ENCODE measurements at places on chromosomes 2 and 18.

DNA sequence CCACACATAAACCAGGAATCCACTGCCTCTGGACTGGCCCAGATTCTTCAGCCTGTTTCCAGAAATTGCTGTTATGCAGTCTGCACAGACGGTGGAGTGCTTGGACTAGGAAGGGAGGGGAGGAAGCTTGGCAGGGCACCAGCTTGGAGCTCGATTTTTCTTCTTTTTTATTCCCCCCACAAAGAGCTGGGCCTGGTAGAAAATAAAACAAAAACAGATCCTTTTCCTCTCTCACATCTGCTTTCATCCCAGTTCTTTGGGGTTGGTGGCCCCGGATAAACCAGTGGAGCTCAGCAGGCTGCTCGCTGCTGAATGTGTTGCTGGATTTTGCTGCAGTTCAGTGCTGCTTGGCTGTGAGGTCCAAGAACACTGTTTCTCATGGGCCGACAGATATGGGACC, 16.0 kb downstream of the LRRTM1 start:
- no peaks in the 10 kb centered on the region for H3K36me3 ChIP-seq
- H3K27ac ChIP-seq, result no peak overlapping the region
- H3K4me3 ChIP-seq, result no peak overlapping the region
- DNase-seq, result no peak
- no peaks in the 10 kb centered on the region for H3K27me3 ChIP-seq

- no peaks in the 10 kb centered on the region for H3K4me1 ChIP-seq
- H3K27me3 ChIP-seq, result no peaks in the 10 kb centered on the region
- H3K4me3 ChIP-seq, result no peak overlapping the region
- DNase-seq, result no peak
- H3K27ac ChIP-seq, result no peak overlapping the region
These were observed 81.4 kb upstream of the VRK2 start for GRCh38 chr2:57965219-57965618.

GRCh38 chr2:26346454-26347053, at the start of gene ADGRF3:
Gene ADGRF3 (minus strand): TSS chr2:26346789. CDS start chr2:26346234, 555 bp downstream.
- DNase-seq, result peak; percentile 77
- H3K36me3 ChIP-seq, result peaks cover 54% of the 10 kb centered on the region
- H3K27me3 ChIP-seq, result no peaks in the 10 kb centered on the region
- peak within 1 kb of the TSS; percentile 96 for H3K4me3 ChIP-seq

DNA sequence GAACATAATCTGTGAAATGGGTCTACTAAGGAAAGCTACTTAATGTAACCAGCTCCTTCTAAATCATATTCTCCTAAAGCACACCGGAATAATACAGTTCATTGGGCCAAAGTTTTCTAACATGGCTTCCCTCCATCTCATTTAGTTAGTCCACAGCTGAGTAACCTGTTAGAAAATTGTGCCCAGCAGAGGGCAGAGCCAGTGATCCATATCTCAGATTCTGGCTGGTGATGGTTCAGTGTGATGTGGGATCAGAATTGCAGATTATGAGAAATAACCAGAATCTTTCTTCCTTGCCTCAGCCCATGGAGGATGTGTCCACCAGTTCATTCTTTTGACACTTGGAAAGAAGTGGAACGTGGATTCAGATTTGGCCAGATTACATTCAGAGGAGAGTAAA, 9.4 kb upstream of the CTLA4 start:
- H3K27ac ChIP-seq, result peak overlapping the region; percentile 85
- peak overlapping the region; percentile 40 for H3K4me3 ChIP-seq
- DNase-seq, result no peak
- H3K27me3 ChIP-seq, result no peaks in the 10 kb centered on the region

GRCh38 chr2:199414465-199414864, 43.3 kb downstream of the SATB2 start:
- H3K4me3 ChIP-seq, result no peak overlapping the region
- no peaks in the 10 kb centered on the region for H3K4me1 ChIP-seq
- no peak overlapping the region for H3K27ac ChIP-seq

DNA sequence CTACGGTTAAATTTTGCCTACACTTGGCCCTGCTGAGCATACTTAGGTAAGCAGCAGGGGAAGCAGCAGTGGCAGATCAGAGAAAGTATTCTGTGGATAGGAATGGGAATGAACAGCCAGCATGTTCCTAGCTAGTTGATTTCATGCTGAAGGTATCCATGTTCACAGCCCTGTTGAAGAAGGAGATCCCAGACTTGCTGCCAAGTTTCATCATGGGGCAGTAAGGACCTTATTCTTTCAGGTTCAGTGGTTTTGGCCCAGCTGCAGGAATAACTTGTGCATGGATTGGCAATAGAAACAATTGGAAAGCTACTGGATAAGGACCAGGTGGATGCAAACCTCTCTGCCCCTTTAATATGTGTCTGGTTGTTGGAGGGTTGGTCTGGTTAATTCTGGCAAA, 98.2 kb upstream of the TMEM178A start:
- DNase-seq, result no peak
- H3K4me1 ChIP-seq, result no peaks in the 10 kb centered on the region
- no peaks in the 10 kb centered on the region for H3K27me3 ChIP-seq

GRCh38 chr2:188130317-188130716, 161.4 kb upstream of the GULP1 start:
- H3K36me3 ChIP-seq, result no peaks in the 10 kb centered on the region
- H3K27ac ChIP-seq, result no peak overlapping the region
- no peak overlapping the region for H3K4me3 ChIP-seq
- DNase-seq, result no peak
- no peaks in the 10 kb centered on the region for H3K4me1 ChIP-seq
- H3K27me3 ChIP-seq, result no peaks in the 10 kb centered on the region

DNA sequence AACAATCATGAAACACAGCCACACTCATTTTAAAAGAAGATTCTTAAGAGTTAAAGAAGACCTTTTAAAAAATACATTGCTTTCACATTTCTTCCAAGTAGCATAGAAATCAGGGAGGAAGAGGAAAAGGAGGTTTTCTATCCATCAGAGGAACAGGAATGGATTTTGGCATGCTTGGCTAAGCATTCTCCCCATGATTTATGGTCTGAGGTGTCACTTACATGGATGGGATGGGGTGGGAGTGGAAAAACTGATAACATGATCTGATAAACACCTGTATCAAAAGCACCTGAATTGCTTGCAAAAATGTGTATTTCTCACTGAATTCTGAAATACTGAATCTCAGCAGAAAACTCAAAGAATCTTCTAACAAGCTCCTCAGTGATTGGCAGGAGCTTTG, 265.9 kb downstream of the NRXN1 start:
- no peaks in the 10 kb centered on the region for H3K36me3 ChIP-seq
- no peak overlapping the region for H3K4me3 ChIP-seq
- H3K4me1 ChIP-seq, result no peaks in the 10 kb centered on the region

DNA sequence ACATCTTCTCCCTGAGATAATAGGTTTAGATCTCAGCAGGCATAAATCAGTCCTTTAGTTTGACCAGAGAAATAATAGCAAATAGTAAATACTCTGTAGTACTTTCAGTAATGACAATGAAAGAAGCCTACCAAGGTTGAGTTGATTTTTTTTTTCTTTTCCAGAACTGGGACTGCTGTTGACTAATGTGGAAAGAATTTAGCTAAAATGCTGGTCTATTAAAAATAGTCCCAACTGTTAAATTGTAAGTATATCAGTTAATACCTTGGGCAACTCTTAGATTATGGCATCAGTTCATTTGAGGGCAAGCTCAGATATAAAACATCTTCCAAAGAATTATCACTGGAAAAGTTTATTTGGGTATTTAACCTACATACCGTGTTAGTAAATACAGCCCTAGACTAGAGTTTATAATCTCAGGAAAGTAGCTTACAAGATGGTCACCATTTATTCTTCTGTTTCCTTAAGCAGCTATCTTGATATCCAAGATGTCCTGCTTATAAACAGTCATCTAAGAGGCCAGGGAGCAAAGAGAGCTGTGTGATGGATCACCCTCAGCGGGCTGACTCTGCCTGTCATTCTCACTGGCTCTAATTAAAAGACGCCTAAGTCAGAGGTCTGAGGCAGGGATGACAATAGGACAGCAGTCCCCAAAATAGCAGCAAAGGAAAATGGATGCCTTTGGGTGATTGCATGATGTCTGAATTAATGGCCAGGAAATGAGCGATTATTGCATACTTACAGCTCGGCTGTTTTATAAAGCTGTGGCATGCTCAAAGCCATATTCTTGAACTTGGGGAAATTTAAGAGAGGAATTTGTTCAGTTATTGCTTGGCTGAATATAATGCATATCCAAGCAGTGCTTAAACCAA, 121.3 kb downstream of the MTX2 start:
- DNase-seq, result no peak
- no peaks in the 10 kb centered on the region for H3K4me1 ChIP-seq
- H3K4me3 ChIP-seq, result no peak overlapping the region

DNA sequence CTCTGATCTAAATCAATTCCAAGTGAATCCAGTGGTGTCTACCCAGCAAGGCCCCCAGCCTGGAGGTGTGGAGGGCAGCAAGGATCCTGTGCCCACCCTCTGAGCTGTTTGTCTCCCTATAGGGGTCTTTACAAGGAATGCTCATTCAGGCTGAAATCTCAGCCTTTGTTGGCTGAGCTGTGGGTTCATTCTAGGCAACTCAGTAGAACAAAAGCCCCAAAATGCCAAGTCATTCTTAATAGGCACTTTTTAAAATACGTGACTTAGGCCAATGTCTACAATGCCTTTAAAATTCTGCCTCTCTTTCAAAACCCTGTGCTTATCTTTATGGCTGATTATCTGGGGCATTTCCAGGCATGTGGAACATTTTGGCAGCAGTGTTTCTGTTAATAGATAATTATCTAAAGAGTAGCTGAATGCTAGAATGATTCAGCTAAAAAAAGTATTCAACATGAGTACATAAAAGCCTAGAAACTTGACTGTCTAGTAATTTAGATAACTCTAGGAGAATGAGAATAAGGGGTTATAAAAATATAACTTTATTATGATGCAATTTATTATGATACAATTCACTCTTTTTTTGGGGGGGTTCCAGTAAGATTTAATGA, 7.4 kb downstream of the UGT1A6 start:
- no peaks in the 10 kb centered on the region for H3K36me3 ChIP-seq
- no peak overlapping the region for H3K27ac ChIP-seq
- H3K4me3 ChIP-seq, result no peak overlapping the region
- no peak for DNase-seq

DNA sequence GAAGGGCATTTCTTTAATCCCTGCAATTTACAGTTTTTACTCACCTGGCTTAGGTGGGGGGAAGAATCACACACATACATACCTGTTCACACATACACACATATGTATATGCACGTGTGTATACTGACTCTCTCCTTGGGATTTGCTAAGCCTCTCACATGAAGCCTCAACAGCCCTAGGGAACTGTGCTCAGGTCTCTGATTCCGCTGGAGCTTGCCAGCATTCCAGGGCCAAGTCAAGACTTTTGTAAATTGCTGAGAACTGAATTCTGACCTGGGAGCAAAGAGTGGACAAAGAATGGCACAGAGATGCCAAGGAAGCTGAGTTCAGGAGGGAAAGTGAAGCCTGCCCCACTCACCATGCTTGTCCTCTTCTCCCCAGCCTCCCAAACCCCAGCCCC, 177.3 kb downstream of the TMEM247 start:
- no peak overlapping the region for H3K4me3 ChIP-seq
- no peaks in the 10 kb centered on the region for H3K36me3 ChIP-seq
- H3K27ac ChIP-seq, result no peak overlapping the region
- no peaks in the 10 kb centered on the region for H3K4me1 ChIP-seq
- DNase-seq, result no peak
- peaks cover 10% of the 10 kb centered on the region for H3K27me3 ChIP-seq

- DNase-seq, result no peak
- H3K27me3 ChIP-seq, result peaks cover 51% of the 10 kb centered on the region
- H3K27ac ChIP-seq, result no peak overlapping the region
- H3K4me3 ChIP-seq, result no peak overlapping the region
- no peaks in the 10 kb centered on the region for H3K36me3 ChIP-seq
These were observed 8.9 kb upstream of the KCNK3 start for GRCh38 chr2:26683583-26683982.

DNA sequence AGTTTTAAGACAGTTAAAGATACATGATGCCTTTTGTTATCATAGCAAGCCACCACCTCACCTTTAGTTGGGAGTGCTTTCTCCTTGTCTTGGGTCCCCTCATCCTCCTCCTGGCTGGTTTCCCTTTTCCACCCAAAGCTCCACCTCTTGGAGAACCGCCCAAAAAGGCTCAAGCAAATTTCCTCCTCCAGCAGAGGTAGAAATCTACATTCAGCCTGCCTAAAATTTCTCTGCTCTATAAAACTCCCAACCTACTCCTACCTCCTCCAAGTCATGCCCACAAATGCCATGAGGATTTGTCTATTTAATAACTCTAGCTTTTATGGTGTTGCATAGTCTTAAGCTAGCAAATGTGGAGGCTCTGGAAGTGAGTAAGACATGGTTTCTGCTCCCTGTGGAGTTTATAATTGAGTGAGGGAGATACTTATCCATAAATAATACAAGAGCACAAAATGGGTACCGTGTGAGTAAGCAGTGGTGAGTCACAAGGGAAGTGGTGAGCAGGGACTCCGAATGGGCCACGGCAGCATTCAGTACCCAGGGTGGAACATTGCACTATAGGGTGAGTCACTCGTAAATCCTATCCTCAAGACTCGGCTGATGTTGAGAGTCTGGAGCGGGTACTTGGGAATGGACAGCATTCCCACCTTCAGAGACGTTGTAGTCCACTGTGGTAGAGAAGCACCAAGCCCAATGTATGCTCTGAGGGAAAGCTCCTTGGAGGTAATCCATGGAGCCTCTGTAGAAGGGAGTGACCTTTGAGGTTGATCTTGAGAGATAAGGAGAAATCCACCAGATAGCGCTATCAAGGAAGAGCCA, 146.3 kb downstream of the RTN4 start:
- DNase-seq, result peak; percentile 57
- H3K27ac ChIP-seq, result peak overlapping the region; percentile 67
- no peak overlapping the region for H3K4me3 ChIP-seq
- no peaks in the 10 kb centered on the region for H3K36me3 ChIP-seq

- no peak for DNase-seq
- peaks cover 8% of the 10 kb centered on the region for H3K4me1 ChIP-seq
- no peaks in the 10 kb centered on the region for H3K27me3 ChIP-seq
- H3K27ac ChIP-seq, result no peak overlapping the region
- H3K36me3 ChIP-seq, result peaks cover 76% of the 10 kb centered on the region
These were observed 50.4 kb upstream of the MCM6 start for GRCh38 chr2:135926605-135927004.

DNA sequence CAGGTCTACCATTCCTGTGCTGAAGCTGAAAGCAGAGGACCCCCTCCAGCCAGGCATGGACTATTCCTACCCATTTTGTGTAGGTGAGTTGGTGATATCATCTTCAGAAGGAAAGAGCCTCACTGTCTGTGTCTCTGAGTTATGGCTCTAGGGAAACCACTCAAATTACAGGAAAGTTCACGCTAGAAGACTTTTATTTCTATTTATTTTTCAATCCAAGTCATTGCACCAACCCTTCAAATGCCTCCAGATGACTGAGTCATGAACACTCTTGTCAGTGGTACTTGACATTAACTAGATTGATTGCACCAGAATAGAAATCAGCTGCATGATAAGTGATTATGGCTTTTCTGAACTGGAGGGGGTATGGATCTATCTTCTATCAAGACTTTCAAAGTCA, 338.4 kb downstream of the MBD2 start:
- no peaks in the 10 kb centered on the region for H3K4me1 ChIP-seq
- no peak overlapping the region for H3K27ac ChIP-seq
- no peaks in the 10 kb centered on the region for H3K27me3 ChIP-seq
- H3K36me3 ChIP-seq, result no peaks in the 10 kb centered on the region
- H3K4me3 ChIP-seq, result no peak overlapping the region
- no peak for DNase-seq

- no peak overlapping the region for H3K27ac ChIP-seq
- H3K4me3 ChIP-seq, result no peak overlapping the region
- peaks cover 2% of the 10 kb centered on the region for H3K27me3 ChIP-seq
- no peaks in the 10 kb centered on the region for H3K4me1 ChIP-seq
- H3K36me3 ChIP-seq, result no peaks in the 10 kb centered on the region
These were observed 189.2 kb upstream of the DSEL start for GRCh38 chr18:67705748-67706147.
